NCI-H1092 treated with DMSO at 0.1 percent for 48 hours (cell line): ENCODE measurements at places on chromosomes 11 and 22.

- no peak for DNase-seq
These were observed 15.7 kb downstream of the MYO18B start for GRCh38 chr22:25757686-25758085.

DNA sequence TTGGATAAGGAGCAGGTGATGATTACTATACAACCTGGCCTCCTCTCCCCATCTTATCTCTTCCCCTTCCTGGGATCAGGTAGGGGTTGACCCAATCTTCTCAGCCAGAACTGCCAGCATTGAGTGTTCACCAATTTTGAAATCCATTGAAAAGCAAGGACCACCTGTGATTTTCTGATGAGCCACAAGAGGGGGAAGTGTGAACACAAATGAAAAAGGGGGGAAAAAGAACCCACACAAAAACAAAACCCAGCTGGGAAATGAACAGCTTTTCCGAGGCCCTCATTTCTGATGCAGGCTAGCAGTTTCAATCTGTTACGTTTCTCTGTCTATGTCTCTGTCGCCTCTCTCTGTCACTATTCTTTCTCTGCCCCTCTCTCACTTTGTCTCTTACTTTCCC lies 161.9 kb downstream of the INSC start:
- DNase-seq = peak; percentile 73

DNA sequence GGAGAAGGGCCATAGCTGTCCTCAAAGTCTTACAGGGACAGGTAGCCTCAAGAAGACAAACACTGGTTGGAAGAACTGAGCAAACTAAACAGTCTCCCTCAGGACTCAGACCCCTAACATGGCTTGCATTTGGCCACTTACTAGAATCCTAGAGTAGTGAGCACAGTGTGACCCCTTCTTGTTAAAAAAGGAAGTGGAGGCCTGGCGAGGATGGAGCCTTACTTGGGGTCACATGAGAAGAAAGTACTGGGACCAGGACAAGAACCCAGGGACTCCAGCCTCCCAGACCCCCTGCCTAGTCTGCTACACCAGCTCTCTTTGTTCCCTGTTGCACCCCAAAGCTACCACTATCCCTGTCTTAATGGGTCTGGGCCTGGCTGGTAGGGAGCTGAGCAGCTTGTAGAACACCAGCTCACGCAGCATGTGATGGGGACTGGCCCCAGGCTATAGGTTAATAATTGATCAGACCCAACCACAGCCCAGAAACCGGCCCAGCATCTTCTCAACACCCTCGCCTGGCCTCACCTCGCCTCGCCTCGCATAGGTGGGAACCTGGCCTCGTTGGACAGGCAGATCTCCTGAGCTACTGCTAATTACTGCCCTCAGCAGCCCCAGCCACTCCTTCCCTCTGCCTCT lies 17.6 kb downstream of the DGAT2 start:
- DNase-seq = no peak

GRCh38 chr11:130118165-130118564 lies 41.4 kb upstream of the ST14 start:
- DNase-seq = no peak

GRCh38 chr11:9385327-9385899 lies 961 bp downstream of the IPO7 start:
- peak; percentile 43 for DNase-seq

- no peak for DNase-seq
These were observed 61.4 kb upstream of the LMO2 start for GRCh38 chr11:33953289-33953688.

DNA sequence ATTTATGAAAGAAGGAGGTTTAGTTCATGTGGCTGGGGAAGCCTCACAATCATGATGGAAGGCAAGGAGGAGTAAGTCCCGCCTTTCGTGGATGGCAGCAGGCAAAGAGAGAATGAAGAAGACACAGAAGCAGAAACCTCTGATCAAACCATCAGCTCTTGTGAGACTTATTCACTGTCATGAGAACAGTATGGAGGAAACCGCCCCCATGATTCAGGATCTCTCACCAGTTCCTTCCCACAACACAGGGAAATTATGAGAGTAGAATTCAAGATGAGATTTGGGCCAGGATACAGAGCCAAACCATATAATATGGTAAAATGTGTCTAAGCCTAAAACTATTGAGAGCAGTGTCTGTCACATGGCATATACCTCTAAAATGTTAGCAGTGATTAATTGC lies 503.8 kb upstream of the CCDC179 start:
- DNase-seq = no peak
